ENCODE measurements at places on chromosomes 1 and 21.

- no peak for DNase-seq
Observed at GRCh38 chr1:157515141-157515540, 37.2 kb downstream of the FCRL5 start.

DNA sequence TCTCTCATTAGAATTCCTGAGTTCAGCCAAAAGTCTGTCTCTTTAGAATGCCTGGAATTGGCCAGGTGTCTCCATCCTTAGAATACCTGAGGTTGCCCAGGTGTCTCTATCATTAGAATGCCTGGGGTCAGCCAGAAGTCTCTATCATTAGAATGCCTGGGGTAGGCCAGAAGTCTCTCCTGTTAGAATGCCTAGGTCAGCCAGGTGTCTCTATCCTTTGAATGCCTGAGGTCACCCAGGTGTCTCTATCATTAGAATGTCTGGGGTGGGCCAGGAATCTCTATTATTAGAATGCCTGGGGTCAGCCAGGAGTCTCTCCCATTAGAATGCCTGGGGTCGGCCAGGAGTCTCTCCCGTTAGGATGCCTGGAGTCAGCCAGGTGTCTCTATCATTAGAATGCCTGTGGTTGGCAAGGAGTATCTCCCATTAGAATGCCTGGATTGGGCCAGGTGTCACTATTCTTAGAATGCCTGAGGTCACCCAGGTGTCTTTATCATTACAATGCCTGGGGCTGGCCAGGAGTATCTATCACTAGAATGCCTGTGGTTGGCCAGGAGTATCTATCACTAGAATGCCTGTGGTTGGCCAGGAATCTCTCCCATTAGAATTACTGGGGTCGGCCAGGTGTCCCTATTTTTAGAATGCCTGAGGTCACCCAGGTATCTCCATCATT, 43.0 kb downstream of the RNF187 start:
- no peak for DNase-seq

DNA sequence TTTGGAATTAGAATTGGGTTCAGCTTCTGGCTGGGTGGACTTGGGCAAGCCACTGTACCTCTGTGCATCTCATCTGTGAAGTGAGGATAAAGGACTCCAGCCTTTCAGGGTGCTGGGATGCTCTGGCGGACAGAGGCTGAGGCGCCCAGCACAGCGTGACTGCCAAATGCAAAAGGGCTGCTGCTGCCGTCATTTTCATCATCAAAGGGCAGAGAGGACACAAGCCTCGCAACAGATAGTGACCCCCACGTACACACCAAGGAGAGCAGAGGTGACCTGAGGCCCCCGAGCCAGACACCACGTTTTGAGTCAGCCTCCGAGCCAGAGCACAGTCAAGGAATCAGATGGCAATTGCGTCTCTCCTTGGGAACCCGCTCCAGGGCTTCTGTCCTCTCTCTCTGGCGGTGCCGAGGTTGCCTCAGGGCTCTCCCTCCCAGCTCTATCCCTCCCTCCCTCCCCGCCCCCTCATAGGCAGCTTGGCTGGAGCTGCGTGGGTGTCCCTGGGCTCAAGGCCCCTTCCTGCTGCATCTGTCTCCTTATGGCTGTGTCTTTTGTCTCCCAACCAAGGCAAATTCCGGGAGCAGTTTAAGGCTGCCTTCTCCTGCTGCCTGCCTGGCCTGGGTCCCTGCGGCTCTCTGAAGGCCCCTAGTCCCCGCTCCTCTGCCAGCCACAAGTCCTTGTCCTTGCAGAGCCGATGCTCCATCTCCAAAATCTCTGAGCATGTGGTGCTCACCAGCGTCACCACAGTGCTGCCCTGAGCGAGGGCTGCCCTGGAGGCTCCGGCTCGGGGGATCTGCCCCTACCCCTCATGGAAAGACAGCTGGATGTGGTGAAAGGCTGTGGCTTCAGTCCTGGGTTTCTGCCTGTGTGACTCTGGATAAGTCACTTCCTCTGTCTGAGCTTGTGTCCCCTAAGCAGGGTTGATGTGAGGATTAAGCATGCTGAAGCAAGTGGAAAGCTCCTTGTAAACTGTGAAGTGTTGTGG, 9.0 kb downstream of the HCRTR1 start:
- DNase-seq = no peak

DNA sequence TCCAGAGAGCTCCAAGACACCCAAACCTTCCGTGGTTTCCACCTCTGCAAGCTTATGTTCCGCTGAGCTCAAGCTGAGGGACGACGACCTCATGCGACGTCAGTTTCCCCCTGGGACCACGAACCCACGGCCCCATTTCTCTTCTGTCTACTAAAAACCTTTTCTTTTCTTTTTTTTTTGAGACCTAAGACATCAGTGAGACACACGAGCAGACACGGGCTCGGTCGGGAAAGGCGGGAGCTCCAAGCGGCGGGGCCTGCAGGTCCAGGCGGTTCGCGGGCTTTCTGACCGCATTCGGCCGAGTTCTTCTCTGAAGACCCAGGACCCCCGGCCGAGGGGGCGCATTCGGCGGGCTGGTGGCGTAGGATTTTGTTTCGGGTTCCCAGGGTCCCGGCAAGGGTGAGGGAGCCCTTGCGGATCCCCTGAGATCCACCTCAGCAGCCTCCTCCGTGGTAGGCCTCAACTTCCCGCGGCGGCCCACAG, 402 bp downstream of the C21orf58 start:
- DNase-seq = no peak

- no peak for DNase-seq
Observed at GRCh38 chr1:157202331-157202730, 64.1 kb upstream of the ETV3 start.

DNA sequence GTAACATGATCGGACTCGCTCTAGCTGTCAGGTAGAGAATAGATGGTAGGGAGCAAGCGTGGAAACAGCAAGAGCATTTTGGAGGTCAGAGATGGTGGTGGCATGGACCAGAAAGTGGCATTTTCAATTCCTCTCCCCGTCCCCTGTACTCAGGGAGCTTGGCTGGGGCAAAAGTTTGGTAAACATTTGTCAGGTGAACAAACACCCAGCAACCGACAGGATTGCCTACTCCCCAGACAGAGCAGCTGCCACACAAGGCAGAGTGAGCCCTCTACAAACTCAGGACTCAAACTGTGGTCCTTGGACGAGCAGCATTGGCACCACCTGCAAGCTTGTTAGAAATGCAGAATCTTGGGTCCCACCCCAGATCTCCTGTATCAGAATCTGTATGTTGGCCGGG, 14.3 kb downstream of the PTAFR start:
- DNase-seq = no peak

DNA sequence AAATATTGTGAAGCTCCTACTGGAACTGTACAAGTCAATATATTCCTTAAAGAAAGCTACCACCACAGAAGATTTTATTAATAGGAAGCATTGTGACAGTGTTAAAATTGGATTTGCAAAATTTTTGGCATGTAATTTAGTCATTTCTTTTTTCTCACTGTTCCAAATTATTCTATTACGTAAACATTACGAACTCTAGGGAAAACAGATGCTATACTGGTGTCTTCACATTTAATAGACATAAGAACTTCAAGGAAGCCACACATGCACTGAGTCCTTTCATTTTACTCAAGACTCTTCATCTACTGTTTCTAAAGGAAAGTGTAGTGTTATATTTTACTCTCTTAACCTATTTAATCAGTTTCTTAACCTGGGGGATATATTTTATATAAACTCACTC, 135.4 kb downstream of the HMCN1 start:
- DNase-seq = no peak

- DNase-seq = no peak
Observed at GRCh38 chr1:39789571-39790110, 976 bp upstream of the BMP8B start.

- no peak for DNase-seq
Observed at GRCh38 chr1:22256213-22256512, 113.3 kb upstream of the WNT4 start.

- DNase-seq = no peak
Observed at GRCh38 chr21:46424621-46425020, 34.1 kb upstream of the DIP2A start.

- DNase-seq = no peak
Observed at GRCh38 chr1:82836973-82837680, 1036.4 kb downstream of the ADGRL2 start.

GRCh38 chr21:42784276-42784675, 95.1 kb downstream of the WDR4 start:
- no peak for DNase-seq

DNA sequence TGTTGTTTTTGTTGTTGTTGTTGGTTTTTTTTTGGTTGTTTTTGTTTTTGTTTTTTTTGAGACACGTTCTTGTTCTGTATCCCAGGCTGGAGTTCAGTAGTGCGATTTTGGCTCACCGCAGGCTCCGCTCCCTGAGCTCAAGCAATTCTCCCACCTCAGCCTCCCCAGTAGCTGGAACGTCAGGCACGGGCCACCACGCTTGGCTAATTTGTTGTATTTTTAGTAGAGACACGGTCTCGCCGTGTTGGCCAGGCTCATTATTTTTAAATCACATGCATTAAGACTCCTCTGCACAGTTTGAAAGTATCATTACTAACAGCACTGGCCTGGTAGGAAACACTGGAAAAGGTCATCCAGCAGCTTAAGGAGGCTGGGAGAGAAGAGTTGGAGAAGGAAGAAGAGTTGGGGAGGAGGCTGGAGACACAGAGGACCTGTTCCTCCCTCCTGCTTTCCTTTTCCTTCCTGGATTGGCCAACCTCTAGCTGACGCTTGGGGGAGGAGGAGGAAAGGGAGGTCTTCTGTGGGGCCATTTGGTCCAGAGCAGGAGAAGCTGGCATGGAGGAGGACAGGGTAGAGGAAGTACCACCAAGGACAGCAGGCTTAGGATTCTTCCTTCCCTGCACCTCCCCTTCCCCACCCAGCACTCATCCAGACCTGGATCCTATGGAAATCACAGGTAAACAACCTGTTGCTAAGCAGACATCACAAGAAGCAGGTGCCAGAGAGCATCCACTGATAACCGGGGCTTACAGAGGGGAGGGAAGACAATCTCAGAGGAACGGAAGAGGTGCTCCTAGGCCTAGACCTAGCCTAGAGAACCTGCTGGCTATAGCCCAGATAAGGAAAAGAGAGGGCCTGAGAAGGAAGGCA, 71.9 kb upstream of the GOLT1A start:
- DNase-seq = no peak

DNA sequence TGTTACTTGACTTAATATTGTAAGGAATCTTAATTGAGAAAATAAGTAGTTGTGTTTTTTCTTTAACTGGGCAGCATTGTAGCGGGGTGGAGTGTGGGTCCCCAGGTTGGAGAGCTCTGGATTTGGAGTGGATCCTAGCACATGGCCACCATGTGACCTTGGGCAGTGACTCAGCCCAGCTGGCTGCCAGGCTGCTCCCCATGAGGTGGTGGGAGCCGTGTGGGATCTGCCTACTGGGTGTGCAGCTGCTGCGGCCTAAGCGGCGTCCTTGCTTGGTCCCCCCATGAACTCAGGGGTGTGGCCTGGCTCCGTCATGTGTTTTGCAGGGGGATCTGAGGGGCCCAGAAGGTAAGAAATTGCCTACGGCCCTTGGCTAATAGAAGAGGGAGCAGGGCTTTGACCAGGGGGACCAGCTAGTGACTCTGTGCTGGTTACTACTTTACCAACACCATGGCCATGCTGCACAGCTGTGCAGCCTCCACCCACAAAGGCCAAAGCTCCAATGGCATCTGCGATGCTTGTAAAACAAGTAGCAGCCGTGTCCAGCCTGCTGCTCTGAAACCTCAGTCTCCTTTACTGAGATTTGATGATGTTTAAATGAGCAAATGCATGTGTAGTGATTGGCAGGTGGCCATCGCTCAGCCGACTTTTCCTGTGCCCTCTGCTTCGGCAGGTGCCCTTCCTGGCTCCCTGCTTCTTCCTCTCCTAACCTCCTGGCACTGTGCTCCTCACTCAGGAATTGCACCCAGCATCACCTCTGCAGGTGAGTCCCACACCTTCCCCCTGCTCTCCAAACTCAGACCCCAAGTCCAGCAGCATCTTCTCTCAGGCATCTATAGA, 68.3 kb downstream of the ADARB1 start:
- no peak for DNase-seq

GRCh38 chr1:12412439-12412838, 182.6 kb downstream of the VPS13D start:
- no peak for DNase-seq

GRCh38 chr1:241533326-241534115, 1.3 kb downstream of the KMO start:
- DNase-seq = no peak

DNA sequence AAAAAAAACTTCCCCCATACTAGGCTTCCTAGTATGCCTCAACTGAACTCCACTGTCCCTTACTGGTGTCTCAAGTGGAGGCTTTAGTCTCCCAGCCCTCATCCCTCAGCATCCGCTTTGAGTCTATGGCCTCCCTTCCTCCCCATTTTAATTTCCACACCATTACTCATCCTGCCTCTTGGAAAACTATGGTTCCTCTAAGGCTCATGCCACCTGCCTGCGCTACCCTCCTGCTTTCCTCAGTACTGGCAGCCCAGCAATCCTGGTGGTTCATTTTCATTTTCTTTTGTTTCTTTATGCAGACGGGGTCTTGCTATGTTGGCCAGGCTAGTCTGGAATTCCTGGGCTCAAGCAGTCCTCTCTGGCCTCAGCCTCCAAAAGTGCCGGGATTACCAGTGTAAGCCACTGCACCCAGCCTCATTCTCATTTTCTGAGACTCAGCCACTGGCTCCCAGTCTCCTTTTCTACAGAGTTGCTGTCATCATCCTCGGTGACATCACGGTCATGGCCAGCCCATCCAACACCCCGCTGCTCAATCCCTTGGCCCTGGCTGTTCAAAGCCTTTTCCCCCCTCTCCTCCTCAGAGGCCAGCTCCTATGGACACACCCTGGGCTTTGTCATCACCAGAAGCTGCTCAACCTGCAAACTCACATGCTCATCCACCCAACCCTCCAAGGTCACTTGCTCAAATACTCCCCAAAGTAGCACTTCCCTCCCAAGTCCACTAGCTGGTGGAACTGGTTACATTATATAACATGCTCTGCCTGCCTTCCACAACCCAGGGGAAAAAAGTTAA, 2.3 kb upstream of the PMVK start:
- DNase-seq = no peak

- DNase-seq = no peak
Observed at GRCh38 chr1:40575336-40575735, 43.9 kb downstream of the ZNF684 start.

DNA sequence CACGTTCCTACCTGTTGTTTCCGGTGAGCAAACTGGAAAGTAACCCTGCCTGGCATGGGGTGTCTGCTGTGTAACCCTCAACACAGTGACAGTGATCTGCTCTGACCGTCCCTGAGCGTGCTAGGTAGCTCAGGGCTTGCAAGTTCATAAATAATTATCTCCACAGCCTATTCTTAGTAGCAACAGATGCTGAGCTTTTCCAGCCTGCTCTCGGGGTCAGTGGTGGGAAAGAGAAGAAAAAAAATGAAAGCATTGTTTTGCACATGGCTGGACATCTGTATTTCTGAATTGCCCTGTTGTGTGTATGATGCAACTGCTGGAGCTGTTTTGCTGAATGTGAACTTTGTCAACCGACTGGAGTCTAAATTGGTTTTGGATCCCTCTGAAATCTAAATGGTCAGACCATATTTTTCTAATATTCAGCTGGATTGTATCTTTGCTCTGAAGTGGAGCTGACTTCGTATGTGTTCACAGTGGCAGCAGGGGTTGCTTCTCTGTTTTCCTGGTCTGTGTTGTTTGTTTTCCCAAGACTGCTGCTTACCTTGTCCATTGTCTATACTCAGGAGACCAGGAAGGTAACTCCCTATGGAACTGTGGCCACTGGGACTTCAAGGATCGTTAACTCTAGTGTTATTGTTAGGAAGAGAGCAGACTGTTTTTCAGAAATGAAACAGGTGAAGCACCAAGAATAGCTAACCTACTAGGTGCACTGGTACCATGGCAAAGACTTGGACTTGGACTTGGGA, 27.0 kb downstream of the TGFB2 start:
- DNase-seq = no peak

All from stimulated activated CD8-positive, alpha-beta memory T cell treated with anti-CD3 and anti-CD28 coated beads, Interleukin-7, amount 100 ng/mL, for 48 hours (primary cell).